SIG-M5 (cell line): ENCODE measurements at places on chromosomes 6 and 20.

DNA sequence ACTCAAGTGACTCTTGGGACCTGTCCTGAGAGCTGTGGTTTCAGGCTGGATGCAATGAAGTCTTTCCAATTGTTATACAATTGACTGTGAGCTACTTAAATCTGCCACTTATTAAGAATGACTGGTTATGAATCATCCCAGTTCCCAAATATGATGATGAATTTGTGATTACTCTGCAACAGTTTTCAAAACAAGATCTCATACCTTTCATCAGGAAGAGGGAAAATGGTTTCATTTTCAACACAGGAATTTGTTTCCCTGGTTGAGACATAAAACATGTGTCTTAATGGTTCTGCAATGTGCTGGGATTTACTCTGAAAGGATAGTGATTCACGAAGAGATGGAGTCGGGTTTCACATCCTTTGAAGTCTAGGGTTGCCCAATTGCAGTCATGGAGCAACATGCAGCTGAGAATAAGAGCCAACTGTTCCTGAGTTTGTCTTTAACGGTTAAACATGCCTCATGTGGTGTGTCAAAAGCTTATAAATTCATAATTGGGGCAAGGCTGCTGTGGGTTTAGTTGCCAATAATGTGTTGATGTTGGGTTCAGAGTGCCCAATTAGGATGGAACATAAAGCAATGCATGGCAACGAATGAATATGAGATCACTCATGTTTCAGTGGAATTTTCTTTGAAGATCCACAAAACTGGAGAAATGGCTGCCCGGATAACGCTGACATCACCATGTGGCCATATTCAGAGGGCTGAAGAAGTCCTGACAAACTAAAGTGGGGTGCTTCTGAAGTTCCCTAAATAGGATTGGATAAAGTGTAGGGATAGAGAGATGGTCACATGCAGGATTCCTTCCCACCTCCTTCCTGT, 41.0 kb downstream of the CYP24A1 start:
- DNase-seq: no peak

GRCh38 chr6:160978141-160978901, 13.2 kb upstream of the MAP3K4 start:
- DNase-seq: no peak

DNA sequence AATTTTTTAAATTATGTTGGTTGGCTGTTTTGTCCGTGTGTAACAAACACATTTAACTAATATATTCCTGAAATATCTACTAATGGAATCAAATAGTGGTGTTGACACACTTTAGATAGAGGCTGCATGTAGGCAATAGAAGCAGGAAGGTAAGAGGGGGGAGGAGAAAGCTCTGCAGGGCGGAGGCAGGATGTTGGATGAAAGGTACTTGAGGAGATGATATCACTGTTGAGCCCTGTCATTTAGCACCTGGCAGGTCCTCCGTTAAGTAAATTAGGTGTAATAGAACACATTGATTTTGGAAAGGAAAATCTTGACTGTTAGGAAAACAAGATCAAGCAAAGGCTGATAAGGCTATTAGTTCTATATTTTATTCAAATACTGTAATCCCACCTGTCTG, 618.7 kb downstream of the PKHD1 start:
- DNase-seq: no peak

GRCh38 chr6:125791151-125791819, 525 bp downstream of the NCOA7 start:
- peak; percentile 17 for DNase-seq

DNA sequence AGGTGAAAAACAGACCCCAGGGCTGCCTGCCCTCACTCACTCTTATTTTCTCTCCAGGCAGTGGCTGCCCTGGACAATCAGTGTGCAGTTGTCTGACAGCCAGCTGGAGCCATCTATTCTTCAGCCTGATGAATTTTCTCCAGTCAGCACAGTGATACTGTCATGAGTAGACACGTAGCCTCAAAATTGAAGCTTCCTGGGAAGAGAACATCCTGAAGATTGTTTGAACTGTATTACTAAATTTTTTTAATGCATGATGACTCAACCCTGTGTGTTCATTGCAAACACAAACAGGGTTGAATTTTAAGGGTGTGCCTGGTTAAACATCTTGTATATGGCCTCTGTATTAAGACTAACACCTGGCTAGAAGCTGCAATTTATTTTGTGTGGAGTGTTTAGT, 49.8 kb upstream of the STXBP5 start:
- DNase-seq: no peak

DNA sequence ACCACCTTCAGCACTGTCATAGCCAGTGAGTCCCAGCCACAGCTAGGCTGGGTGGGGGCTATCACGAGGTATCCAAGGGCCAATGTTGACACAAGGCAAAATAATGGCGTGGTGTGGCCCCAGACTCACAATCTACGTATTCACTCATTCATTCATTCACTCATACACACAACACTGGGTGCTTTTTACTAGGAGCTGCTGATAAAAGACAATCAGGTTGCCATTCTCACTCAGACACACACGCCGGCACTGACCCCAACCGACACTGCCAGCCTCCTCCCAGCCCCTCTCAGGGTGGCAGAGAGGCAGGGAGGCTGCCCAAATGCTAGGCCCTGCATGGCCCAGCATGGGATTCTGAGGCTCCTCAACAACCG, 1.5 kb upstream of the C20orf144 start:
- DNase-seq: no peak

GRCh38 chr6:34957231-34957783, 68.3 kb downstream of the ANKS1A start:
- DNase-seq: no peak

GRCh38 chr6:125668071-125668470, 81.4 kb upstream of the HEY2 start:
- no peak for DNase-seq

- no peak for DNase-seq
Measured at GRCh38 chr6:136137008-136137692, 113.0 kb downstream of the MTFR2 start.

DNA sequence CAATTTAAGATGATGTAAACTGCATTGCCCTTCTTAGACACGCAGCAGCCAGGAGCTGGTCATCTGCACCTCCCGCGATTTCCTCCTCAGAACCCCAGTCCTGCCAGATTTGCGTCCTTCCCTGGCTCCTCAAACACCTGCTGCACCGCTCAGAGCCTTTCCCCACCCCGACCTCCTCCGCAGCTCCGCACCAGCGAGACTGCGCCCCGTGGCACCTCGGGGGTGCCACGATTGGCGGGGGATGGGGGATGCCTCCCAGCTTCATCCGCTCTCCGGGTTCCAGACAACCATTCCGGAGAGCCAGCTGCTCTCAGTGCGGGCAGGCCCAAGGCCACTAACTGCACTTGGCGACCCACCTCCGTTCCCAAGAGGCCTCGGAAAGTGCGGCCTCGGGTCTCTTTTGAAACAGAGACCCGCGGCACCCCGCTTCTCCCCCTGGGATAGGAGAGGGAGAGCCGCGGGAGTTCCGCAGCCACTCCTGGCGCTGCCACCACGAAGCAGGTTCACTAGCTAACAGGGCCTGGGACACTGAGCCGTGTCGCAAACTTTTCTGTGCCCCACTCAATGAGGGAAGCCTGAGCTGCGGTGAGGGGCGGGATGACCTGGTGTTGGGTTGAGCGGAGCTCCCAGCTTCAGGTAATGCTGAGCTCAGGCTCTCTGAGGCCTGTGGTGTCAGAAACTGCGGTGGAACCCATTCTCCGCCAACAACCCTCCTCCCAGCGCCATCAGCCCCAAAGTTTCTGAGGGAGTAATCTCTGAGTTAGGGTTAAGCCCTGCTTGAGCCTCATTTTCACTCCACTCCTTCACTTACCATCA, 7.3 kb upstream of the TFAP2A start:
- DNase-seq: no peak

GRCh38 chr6:56900784-56901183, 54.1 kb upstream of the BEND6 start:
- no peak for DNase-seq

- no peak for DNase-seq
Measured at GRCh38 chr20:57977141-57977540, 251.3 kb downstream of the ANKRD60 start.
